ENCODE measurements at places on chromosomes 7 and 10.
A peak's percentile ranks its signal among the peaks of the same experiment; 100 is the strongest.

DNA sequence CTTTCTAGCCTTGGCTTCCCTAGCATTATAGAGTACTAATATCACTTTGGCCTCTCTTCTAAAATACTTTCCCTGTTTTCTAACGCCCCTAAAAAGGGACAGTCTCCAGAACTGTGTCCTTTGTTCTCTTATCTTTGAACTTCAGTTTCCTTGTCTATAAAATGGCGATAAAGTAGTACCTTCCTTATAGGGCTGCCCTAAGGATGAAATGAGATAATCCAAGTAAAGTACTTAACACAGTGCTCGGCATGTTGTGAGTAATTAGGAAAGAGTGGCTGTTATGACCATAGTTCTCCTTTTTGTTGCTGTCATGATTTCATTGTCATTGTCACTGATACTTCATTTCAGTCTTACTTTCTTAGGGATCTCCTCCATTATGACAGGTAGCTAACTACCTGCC, 114.7 kb downstream of the EXOC4 start:
- DNase-seq, result no peak

DNA sequence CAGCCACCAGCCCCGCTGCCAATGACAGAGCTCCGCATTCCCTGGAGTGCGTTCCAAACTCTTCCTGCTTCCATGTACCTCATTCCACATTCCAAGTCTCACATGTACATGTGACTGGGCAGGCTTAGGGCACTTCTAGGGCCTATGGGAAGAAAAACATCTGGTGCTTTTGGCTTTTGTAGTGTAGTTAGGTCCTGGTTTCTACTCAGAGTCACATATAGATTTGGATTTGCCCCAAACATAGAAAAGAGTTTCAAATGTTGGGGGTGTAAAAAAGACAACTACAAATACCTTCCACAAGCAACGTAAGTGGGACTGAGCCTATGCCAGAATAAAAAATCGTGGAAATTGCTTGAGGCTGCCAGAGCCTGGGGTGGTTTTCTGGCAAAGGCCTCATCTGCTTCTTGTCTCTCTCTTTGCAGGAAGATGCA, 84.1 kb downstream of the ZNF467 start:
- no peak for DNase-seq

- peak; percentile 91 for DNase-seq
These were observed at the start of gene PRKRIP1 for GRCh38 chr7:102395873-102396709. TSS of gene PRKRIP1 (plus strand) at chr7:102396363. CDS start at chr7:102396412, 49 bp downstream.

DNA sequence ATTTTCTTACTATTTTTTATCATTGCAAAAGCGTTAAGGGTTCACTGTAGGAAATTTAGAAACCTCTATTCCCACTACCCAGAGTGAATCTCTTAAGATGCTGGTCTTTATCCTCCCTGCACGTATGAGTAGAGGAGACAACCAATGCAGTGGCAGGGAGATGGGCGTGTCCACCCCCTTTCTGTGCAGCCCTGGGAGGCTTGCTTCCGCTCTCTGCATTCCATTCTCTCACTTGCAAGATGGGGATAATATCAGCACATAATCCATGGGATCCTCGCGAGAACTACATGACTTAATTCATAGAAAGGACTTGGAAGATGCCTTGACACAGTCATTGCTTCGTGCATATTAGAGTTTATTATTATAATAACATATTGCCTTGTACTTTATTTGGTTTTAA, 196.2 kb downstream of the KLF6 start:
- DNase-seq, result no peak

DNA sequence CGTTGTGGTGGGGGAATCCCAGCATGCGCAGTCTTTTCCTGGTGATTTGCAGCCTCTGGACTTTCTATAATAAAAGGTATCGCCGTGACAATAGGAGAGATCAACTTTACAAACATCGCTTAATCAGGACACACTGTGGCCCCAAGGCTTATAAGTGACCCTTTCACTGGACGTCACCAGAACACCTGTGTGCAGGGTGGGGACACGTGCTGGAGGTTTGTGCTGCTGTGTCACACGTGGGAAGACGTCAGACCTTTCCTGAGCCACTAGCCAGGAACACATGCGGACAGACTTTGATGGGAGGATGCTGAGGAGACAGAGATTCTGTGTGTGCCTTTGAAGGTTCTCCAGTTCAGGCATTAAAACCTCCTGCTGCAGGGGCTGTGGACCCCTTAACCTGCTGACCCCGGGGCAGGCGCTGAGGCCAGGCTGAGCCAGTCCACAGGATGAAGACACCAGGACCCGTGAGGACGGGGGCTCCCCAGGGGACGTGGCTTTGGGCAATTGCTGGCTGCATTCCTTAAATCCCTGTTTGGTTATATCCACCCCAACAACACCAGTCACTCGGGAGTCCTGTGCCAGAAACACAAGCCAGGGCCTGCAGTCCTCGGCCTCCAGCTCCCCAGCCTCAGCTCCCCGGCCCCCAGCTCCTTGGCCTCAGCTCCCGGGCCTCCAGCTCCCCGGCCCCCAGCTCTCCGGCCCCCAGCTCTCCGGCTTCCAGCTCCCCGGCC, 183.4 kb downstream of the PTPRN2 start:
- no peak for DNase-seq

GRCh38 chr7:129798616-129799349, 154.0 kb downstream of the UBE2H start:
- DNase-seq, result no peak

GRCh38 chr7:79555571-79555970, 102.1 kb upstream of the MAGI2 start:
- no peak for DNase-seq

- no peak for DNase-seq
These were observed 16.0 kb downstream of the BMPER start for GRCh38 chr7:33921216-33921938.
